Left ventricle myocardium inferior (tissue), 1 donor: ENCODE measurements at places on chromosomes 1 and 21. TPM values are rescaled to one million over a fixed set of nuclear protein-coding genes. Genes with fewer than 3 reads are reported as not detected.

DNA sequence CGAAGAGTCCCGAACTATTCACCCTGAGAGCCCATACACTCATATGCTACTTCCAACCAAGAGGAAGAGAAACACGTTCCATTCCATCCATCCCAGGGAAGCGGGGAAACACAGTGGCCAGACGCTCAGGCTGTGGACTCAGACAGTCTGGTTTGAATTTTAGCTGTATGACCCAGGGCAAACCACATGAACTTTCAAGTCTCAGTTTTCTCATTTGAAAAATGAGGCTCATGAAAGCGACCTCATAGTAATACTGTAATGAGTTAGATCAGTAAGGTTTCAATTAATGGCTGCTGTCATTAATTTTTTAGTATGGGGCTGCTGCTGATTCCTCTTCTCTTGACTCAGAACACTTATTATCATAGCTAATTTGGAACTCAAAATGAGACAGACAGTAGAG lies 1.5 kb downstream of the FCRL4 start:
- H3K27me3 ChIP-seq: peaks cover 51% of the 10 kb centered on the region
- no peaks in the 10 kb centered on the region for H3K36me3 ChIP-seq
- H3K4me3 ChIP-seq: no peak overlapping the region
- DNase-seq: no peak
- H3K27ac ChIP-seq: no peak overlapping the region

DNA sequence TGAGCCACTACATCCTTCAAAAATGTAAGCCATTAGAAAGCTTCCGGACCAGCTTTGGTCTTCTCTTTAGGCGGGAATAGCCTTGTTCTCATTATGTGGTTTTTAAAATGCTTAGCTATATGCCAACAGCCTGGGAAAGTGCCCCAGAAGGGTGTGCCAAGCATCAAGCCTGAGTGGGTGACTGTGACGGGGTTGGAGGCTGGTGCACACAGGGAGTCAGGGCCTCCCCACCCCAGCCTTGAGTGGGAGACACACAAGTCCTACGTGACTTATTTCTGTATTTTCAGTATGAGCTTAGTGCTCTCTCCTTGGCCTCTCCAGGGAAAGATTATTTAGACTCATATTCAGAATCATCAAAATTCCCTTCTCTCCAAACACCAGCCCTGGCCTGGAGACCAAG lies 9.8 kb downstream of the UBASH3A start:
- H3K27ac ChIP-seq: no peak overlapping the region
- H3K27me3 ChIP-seq: peaks cover 93% of the 10 kb centered on the region
- H3K4me1 ChIP-seq: no peaks in the 10 kb centered on the region

- peak; percentile 52 for DNase-seq
- no peak overlapping the region for H3K4me3 ChIP-seq
- H3K4me1 ChIP-seq: peaks cover 8% of the 10 kb centered on the region
- H3K27ac ChIP-seq: no peak overlapping the region
These were observed 13.5 kb downstream of the ESPN start for GRCh38 chr1:6438047-6438525.

DNA sequence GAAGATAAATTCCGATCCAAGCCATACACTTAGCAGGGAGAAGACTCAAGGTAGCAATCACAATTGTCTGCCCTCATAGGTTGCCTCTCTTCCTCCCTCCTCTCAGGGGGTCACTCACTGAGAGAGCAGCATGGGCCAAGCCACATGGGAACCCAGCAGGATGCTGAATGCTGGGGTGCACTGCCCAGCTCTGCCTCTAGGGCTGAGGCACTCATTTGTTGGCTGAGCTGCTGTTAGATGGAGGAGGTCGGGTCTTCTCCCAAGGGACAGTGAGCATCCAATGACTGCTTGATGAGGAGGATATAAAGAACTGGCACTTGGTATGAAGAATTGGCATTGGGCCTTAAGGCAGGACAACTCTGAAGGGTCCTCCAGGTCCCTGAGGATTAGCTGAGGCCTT lies 418.8 kb downstream of the SIPA1L2 start:
- H3K27ac ChIP-seq: no peak overlapping the region
- no peak for DNase-seq
- H3K4me1 ChIP-seq: no peaks in the 10 kb centered on the region
- H3K4me3 ChIP-seq: no peak overlapping the region
- H3K36me3 ChIP-seq: no peaks in the 10 kb centered on the region
- H3K27me3 ChIP-seq: no peaks in the 10 kb centered on the region

DNA sequence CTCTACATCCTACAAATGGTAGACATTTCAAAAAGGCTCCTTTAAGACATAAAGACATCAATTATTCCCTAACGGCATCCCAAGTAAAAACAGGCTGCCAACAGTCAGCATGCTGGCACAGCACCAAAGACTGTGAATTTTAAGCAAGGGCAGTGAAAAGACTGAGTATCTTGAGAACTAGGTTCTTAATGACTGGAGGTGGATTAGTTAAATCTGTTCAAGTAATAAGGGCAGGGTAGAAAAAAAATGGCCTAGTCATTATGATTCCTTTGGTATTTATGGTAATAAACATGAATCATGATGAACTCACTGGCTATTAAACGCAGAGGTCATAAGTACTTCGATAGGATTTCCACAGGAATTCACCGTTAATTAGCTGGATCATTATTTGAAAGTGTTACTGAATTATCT lies 75.2 kb downstream of the KIFAP3 start:
- H3K4me1 ChIP-seq: peaks cover 5% of the 10 kb centered on the region
- no peak overlapping the region for H3K4me3 ChIP-seq
- peaks cover 6% of the 10 kb centered on the region for H3K36me3 ChIP-seq
- peak overlapping the region; percentile 28 for H3K27ac ChIP-seq

DNA sequence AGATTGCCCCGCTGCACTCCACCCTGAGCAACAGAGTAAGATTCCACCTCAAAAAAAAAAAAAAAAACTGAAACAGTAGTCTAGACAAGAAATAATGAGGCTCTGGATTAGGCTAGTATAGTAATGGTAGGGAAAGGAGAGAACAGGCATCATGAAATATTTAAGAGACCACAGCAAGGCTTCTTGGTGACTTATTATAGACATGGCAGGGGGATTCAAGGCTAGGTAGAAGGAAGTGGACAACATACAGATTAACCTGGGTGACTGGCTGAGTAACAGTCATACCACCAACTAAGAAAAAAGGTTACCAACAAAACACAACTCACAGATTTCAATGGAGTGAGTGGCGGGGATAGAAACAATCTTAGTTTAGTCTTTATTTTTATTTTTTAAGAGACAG lies 8.3 kb downstream of the NVL start:
- no peak overlapping the region for H3K27ac ChIP-seq
- H3K36me3 ChIP-seq: peaks cover 10% of the 10 kb centered on the region

GRCh38 chr1:220294846-220295301 lies 22.6 kb upstream of the RAB3GAP2 start:
- H3K27me3 ChIP-seq: peaks cover 19% of the 10 kb centered on the region
- H3K4me1 ChIP-seq: peaks cover 1% of the 10 kb centered on the region
- no peak overlapping the region for H3K27ac ChIP-seq
- H3K36me3 ChIP-seq: no peaks in the 10 kb centered on the region
- no peak for DNase-seq
- no peak overlapping the region for H3K4me3 ChIP-seq

DNA sequence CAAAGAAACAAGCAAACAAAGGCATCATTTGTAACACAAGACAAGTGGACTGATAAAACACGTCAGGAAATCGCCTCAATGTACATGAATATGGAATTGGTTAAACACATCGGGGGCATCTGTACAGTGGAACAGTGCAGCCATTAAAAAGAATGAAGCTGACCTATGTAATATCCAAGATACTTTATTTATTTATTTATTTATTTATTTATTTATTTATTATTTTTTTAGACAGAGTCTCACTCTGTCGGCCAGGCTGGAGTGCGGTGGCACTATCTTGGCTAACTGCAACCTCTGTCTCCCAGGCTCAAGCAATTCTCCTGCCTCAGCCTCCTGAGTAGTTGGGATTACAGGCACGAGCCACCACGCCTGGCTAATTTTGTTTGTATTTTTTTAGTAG lies 75.4 kb upstream of the SLC45A1 start:
- no peak for DNase-seq
- H3K4me3 ChIP-seq: no peak overlapping the region
- H3K27me3 ChIP-seq: peaks cover 3% of the 10 kb centered on the region
- H3K4me1 ChIP-seq: no peaks in the 10 kb centered on the region

- peak overlapping the region; percentile 70 for H3K27ac ChIP-seq
- no peaks in the 10 kb centered on the region for H3K27me3 ChIP-seq
- peaks cover 63% of the 10 kb centered on the region for H3K36me3 ChIP-seq
These were observed 12.6 kb downstream of the ZC3H12A start for GRCh38 chr1:37486680-37487618.

- no peaks in the 10 kb centered on the region for H3K4me1 ChIP-seq
- no peak overlapping the region for H3K27ac ChIP-seq
- H3K27me3 ChIP-seq: peaks cover 4% of the 10 kb centered on the region
These were observed 277.3 kb upstream of the FMN2 start for GRCh38 chr1:239814306-239814881.

- H3K4me1 ChIP-seq: peaks cover 68% of the 10 kb centered on the region
- H3K27ac ChIP-seq: peak overlapping the region; percentile 43
- H3K27me3 ChIP-seq: no peaks in the 10 kb centered on the region
- H3K36me3 ChIP-seq: peaks cover 33% of the 10 kb centered on the region
- DNase-seq: no peak
These were observed 18.0 kb downstream of the NTPCR start for GRCh38 chr1:232968391-232968790.

GRCh38 chr1:222641269-222641948 lies 23.5 kb downstream of the MIA3 start:
- H3K27me3 ChIP-seq: no peaks in the 10 kb centered on the region
- peaks cover 23% of the 10 kb centered on the region for H3K36me3 ChIP-seq
- H3K4me1 ChIP-seq: peaks cover 25% of the 10 kb centered on the region

- H3K4me1 ChIP-seq: peaks cover 19% of the 10 kb centered on the region
- H3K27ac ChIP-seq: peak overlapping the region; percentile 42
- H3K4me3 ChIP-seq: no peak overlapping the region
- H3K27me3 ChIP-seq: no peaks in the 10 kb centered on the region
These were observed 6.2 kb upstream of the BMP8A start for GRCh38 chr1:39485046-39485803.

DNA sequence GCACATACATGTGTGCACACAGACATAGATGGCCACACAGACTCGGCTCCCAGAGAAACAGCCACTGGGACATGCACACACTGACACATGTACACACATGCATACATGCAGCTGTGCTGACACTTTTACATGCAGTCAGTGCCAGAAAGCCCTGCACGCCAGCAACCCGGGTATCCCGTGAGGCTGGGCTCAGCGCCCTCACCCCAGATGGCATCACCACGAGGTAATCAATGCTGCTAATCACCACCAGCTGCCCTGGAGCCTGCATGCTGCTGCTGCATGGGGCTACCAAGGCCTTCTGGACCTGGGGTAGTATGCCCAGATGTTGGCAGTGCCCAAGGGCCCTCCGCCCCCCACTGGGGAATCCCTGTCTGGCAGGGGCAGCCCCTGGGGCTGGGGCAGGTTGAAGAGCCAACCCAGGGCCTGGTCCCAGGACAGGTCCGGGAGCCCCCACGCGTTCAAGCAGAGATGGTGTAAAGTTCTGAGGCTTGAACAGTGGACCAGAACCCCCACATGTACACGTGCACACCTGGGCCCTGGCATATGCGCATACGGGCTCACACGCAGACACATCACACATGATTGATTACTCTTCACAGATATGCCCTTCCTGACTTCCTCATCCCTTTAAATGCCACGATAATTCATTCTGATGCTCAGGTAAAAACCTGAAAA lies 2.7 kb upstream of the COL16A1 start:
- H3K4me3 ChIP-seq: no peak overlapping the region
- no peak for DNase-seq
- peaks cover 9% of the 10 kb centered on the region for H3K27me3 ChIP-seq
- no peak overlapping the region for H3K27ac ChIP-seq

GRCh38 chr1:40694353-40694874 lies 2.9 kb downstream of the NFYC start:
- H3K4me1 ChIP-seq: peaks cover 84% of the 10 kb centered on the region
- no peaks in the 10 kb centered on the region for H3K36me3 ChIP-seq
- H3K27ac ChIP-seq: no peak overlapping the region
- H3K27me3 ChIP-seq: no peaks in the 10 kb centered on the region

DNA sequence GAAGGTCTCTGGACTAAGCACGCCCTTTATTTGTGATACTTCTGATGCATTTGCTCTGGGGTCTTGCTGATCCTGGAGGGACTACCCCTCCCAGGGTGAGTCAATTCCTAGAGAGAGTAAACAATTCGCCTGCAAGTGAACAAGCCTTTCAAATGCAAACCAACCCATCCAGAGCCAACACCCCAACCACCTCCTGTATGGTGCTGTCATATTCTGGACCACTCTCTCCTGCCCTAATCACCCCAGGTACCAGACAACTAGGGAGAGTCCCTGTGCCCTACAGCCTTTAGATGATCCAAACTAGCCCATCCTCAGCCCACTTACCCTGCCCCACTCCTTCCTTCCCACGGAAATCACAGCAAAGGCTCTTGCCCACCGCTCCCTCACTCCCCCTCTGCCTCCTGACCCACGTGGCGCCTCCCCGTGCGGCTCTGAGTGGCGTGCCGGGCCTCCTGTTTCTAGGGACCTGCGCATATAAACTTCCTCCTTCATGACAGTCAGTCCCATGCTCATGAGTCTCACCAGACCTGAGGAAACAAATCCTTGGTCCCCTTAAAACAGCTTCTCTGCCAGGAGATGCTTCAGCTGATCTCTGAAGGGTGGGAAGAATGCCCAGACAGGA lies 37.2 kb downstream of the ACTA1 start:
- H3K4me1 ChIP-seq: no peaks in the 10 kb centered on the region
- DNase-seq: no peak
- no peak overlapping the region for H3K4me3 ChIP-seq
- no peak overlapping the region for H3K27ac ChIP-seq
- H3K36me3 ChIP-seq: no peaks in the 10 kb centered on the region

DNA sequence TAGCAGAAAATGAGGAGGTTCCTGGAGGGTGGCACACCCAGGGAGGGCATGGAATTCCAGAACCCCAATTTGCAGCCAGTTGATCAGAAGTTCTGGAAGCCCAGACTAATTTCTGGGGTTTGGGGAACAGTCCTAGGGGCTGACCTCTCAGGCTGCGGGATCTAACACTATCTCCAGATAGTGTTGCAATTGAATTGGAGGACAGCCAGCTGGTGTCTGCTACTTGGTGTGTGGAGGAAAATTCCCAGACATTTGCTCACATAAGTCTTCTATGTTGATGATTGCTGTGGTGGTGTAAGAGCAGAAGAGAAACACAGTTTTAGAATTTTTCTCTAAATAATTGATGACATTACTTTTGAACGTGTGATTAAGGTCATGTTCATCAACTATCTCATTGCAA lies 154.3 kb upstream of the RNPC3 start:
- no peak for DNase-seq
- H3K36me3 ChIP-seq: no peaks in the 10 kb centered on the region
- no peak overlapping the region for H3K27ac ChIP-seq
- no peaks in the 10 kb centered on the region for H3K4me1 ChIP-seq
- no peaks in the 10 kb centered on the region for H3K27me3 ChIP-seq

- H3K27me3 ChIP-seq: peaks cover 99% of the 10 kb centered on the region
- no peak overlapping the region for H3K27ac ChIP-seq
- DNase-seq: no peak
- H3K4me3 ChIP-seq: no peak overlapping the region
- H3K4me1 ChIP-seq: no peaks in the 10 kb centered on the region
These were observed 32.7 kb downstream of the EPHA10 start for GRCh38 chr1:37732111-37732780.

- no peak for DNase-seq
- no peaks in the 10 kb centered on the region for H3K36me3 ChIP-seq
- H3K27ac ChIP-seq: peak overlapping the region; percentile 87
- H3K27me3 ChIP-seq: peaks cover 7% of the 10 kb centered on the region
- H3K4me3 ChIP-seq: peak overlapping the region; percentile 81
These were observed 1.4 kb downstream of the SLC22A15 start for GRCh38 chr1:115977499-115978258.

The LCE3C gene
- total RNA-seq: not detected

The KIF26B gene
- total RNA-seq: 3.5 TPM

The OR2L2 gene
- not detected for total RNA-seq

The NLRP3 gene
- 0.66 TPM for total RNA-seq

The TNFRSF14 gene
- total RNA-seq: 13.7 TPM

The PTPN22 gene
- 0.44 TPM for total RNA-seq

The SPATA21 gene
- total RNA-seq: not detected

The MAB21L3 gene
- not detected for total RNA-seq

The LCE2B gene
- total RNA-seq: not detected
